NCI-H1092 treated with DMSO at 0.1 percent for 48 hours (cell line): ENCODE measurements at places on chromosomes 12 and 14.
A peak's percentile ranks its signal among the peaks of the same experiment; 100 is the strongest.

DNA sequence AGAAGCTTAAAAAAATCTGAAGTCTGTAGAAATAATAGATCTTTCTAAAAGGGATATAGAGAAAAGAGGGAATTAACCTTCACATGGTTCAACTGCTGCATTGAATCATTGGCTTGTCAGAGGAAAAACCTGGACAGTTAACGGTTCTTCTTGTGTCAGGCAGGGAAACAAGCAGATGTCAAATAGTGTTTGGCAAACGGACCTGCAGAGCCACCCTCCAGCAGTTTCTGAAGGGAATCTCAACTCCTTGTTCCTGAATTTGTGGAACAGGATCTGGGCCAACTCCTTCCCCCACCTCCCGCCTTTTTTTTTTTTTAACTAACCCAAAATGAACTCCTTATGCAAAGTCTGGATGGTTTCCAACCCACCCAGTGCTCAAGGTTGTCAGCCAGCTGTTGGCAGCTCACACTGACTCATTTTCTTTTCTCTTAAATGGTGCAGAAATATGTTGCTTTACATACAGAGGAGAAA lies 187.3 kb downstream of the CAND1 start:
- DNase-seq, result peak; percentile 54

- no peak for DNase-seq
Observed at GRCh38 chr12:57049119-57049446, 846 bp downstream of the MYO1A start.

DNA sequence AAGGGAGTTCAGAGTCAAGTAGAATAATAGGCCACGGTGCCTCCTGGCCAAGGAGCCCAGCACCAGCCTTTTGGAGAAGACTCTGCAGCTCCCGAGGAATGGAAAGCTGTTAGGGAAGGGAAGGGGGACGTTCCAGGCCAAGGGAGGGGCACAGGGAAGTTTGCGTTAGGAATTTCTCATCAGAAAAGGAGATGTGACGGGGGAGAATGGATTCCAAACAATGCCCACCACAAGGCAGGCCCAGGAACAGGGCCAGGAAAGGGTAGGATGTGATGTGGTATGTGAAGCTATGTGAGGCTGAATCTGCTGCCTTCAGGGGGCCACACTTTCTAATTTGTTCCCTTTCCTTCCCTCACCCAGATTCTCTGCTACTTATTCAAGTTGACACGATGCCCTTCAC lies 46.0 kb downstream of the DGLUCY start:
- DNase-seq, result no peak

DNA sequence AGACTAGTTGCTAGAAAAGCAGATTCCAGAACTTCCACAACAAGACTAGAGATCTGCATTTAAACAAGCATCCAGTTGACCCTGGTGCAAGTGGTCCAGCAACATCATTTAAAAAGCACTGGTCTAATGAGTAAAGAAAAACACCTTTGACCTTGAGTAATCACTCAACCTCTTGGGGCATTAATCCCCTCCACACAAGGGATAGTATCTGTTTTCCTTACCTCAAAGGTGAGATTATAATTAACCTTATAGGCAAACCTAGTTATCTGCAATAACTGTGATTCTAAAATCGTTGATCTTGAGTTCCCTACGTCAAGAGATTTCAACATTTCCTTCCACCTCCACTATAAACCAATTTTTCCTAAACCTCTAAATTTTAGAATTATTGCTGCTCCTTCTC lies 1.1 kb downstream of the KDM5A start:
- DNase-seq, result no peak

DNA sequence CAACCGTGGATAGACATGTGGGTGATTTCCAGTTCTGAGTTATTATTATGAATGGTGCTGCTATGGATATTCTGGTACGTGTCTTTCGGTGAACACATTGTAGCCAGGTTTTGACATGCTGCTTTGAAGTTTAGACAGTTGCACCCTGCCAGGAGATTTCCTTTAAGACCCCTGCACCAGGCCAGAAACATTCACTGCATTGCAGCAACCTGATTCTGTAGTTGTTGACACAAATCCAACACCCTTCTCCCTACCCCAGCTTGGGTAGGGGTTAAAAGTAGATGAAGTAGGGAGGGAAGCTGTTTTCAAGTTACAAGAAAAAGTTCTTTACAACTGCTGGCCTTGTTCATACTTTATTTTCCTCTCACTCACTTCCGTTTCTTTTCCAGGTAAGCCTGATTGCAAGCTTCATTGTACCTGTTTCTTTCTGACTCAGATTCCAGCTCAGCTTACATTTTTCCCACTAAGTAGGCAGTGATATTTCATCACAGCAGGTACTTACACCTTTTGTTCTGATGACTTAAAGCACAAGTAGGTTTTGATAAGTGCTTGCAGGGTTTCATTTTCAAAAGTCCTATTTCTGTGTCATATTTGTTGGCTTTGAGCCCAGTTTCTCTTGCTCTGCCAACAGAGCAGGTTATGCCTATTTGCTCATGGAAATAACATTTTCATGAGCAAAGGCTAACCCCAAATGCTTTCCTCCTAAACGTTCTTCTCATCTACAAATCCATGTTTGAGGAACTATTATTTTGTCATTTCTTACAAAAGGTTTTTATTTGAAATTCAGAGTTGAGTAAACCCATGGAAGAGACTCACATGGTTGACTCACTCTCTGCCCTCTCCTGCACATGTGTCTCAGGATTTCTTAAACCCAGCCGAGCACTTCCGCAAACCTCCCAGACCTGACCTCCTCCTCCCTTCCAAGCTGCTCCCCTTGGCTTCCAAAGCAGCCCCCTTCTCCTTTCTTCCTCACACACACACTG lies 12.1 kb upstream of the LTA4H start:
- DNase-seq, result peak; percentile 52
